ENCODE measurements at places on chromosomes 16 and 17.

DNA sequence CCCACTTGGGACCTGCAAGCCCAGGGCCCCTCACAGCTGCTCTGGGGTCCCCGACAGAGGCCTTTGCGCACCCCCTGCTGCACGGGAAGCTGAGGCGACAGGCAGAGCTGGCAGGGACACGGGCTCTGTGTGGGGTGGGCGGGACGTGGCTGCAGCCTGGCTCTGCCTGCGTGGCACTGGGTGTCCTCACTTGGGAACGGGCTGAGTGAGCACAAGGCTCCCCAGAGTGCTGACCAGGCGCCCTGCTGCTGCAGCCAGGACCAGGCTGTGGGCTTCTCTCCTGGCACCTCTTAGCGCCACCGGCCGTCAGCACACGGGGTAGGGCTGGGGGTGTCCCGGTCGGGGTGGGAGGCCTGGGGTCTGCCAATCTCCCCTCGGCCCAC is 6.6 kb downstream of the C1QTNF8 start:
- no peak for DNase-seq

DNA sequence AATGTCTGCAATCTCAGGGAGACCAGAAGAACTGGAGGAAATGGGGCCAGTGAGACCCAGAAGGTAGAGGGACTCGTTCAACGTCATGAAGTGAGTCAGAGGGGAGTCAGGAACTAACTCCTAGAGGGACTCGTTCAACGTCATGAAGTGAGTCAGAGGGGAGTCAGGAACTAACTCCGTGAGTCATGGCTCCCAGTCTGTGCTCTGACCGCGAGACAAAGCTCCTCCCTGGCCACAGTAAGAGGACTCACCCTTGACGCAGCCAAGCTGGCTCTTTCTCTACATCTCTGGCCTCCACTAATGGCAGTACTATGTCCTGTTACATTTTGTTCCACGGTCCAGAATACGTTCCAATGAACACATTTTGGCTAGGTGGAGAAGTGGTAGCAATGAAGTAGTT is 902.5 kb downstream of the KCNJ2 start:
- DNase-seq, result no peak

DNA sequence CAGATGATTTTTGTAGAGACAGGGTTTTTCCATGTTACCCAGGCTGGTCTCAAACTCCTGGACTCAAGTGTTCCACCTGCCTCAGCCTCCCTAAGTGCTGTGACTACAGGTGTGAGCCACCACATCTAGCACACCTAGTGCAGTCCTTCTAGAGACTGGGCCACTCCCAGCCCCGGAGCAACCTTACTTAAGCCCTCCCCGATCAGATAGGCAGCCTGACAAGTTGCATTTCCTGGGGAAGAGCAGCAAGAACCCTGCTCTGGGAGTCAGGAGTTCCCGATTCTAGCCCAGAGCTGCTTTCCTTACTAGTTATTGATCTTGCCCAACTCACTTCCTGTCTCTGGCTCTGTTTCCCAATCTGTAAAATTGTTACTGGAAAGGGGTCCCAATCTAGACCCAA is 7.0 kb upstream of the NAGLU start:
- no peak for DNase-seq

DNA sequence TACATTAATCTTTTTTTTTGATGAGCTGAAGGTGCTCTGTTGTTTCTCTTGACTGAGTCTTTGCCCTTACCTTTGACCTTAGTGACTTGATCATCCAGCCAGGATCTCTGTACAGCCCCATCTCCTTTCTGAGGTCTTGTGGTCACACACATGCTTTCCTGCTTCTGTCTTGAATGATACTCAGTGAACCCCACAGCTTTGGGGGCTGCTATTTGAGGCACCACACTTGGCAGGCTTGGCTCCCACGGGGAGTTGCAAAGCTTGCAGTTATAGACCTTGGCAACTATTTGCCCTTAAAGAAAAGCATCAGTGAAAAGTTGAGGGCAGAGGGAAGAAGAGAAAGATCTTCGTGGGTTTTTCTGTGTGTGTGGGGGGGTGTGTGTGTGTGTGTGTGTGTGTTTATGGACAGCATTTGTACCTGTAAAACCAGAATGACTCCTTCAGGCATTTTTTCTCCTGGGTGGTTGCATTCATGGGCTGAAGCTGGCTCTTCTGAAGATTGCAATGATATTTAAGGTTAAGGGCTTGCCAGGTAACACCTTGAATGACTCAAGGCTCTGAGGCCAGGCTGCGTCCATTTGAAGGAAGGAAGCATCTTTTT is 101.6 kb downstream of the MSI2 start:
- DNase-seq, result no peak

GRCh38 chr16:79250502-79251098 is 349.9 kb downstream of the MAF start:
- no peak for DNase-seq

DNA sequence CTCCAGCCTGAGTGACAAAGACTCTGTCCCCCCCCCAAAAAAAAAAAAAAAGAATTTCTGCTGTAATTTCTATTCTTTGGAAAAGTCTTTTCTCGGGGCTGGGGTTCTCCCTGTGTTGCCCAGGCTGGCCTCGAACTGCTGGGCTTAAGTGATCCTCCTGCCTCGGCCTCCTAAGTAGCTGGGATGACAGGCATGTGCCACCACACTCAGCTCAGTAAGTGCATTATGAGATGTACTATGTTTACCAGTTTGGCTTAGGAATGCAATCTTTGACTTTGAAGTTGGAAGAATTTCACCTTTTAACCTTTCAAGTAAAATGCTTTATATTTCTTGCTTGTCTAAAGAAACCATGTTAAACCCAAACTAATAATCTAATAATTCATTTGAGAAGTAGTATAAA is 28.0 kb upstream of the ADCY7 start:
- DNase-seq, result no peak

GRCh38 chr17:57136355-57136754 is 51.3 kb downstream of the AKAP1 start:
- no peak for DNase-seq

DNA sequence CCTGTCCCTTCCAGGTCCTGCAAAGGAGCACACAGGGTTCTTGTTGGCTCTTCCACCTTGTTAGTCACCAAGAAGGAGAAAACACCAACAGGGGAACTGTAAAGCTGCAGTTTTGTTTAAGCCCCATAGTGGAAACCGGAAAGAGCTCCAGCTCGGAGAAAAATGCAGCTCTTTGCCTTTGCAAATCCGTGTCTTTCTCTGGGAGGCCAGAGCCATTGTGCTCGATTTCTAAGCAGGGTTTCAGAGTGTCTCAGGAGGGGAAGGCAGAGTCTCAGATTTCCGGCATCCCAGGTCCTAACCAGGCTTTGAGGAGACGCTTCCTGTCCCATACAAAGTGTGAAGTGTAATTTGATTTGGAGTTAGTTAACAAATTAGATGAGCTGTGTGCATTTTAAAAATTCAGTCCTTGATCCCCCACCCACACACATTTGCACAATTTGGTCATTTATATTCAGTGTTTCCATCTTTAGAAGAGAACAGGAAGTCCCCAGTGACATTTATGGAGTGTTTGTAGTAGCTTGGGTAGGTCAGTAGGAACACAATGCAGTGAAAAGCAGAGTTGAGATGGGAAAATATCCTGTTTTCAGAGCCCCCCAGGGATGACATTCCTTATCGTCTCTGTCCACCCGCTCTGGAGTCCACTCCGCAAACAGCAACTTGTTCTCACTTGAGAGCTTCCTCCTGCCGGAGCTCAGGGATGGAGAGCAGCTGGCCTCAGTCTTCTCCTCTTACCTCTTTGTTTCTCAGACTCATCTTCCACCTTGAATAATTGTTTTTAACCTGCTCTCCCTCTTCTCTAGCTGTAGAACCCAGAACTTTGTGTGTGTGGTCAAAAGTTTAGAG is 331.9 kb downstream of the SEC14L1 start:
- DNase-seq, result no peak

DNA sequence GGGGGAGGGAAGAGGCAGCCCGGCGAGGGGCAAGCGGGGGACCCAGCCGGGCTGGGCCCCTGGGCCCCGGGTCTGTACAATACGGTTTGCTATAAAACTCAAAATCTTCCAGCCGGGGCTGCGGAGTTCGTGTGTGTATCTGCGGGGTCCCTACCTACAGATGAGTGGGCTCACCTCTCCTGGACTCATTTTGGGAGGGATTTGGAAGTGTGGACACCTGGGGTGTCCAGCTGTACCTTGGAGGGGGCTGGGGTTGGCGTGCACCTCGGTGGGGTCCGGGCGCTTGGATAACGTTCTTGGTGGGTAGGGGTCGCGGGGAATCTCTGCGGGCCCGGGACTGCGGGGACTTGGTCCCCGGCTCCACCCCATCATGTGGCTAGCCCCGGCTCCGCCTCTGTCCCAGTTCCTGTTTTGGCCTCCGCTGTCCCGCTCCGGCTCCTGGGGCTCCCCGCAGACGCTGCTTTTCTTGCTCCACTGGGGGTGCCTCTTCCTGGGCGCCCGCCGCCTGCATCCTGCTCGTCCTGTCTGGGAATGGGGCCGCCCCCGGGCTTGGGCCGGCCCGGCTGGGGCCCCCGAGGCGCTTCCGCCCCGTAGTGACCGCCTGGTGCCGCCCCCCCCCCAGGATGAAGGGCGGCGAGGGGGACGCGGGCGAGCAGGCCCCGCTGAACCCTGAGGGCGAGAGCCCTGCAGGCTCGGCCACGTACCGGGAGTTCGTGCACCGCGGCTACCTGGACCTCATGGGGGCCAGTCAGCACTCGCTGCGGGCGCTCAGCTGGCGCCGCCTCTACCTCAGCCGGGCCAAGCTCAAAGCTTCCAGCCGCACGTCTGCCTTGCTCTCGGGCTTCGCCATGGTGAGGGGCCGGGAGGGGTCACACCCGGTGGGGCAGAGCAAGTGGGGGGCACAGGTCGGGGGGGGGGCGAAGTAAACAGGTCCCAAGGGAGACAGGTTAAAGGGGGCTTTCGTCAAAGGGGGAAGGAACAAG is at the start of gene ORAI3:
Gene ORAI3 (plus strand): TSS at position 402 of the 983 bp plus-strand sequence. CDS start 222 bp downstream, at position 624.
- no peak for DNase-seq

GRCh38 chr16:4067262-4068001 is 48.8 kb downstream of the ADCY9 start:
- no peak for DNase-seq

- no peak for DNase-seq
Observed at GRCh38 chr17:80559825-80560251, 15.2 kb downstream of the RPTOR start.

- no peak for DNase-seq
Observed at GRCh38 chr17:50426814-50427787, 1.1 kb downstream of the ACSF2 start.

DNA sequence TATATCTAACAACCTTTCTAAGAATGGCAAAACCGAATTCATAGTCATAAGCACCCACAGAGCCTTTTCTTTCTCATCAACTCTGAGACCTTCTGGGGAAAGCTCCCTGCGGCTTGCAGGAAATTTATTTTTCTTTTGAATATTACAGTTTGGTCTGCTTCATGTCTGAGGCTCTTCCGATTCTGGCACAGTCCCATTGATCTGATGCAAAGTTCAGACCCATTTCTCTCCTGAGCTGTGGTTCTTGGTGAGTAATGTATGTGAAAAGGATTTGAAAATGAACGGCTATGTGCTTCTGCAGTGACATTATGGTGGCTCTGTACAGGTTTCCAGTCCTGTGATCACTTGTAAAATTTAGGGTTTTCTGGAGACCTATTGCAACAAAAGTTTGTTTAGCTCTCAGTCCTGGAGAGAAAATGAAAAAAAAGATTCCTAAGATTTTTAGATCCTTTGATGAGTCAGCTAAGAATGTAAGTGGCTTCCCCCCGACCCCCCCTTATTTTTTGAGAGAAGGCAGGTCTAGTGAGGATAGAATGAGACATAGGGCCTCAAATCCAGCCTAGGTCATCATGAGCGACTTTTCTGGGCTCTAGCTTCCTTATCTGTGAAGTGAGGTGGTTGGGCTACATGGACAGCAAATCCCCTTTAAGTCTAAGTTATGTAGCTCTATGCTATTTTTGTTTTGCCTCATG is 4.6 kb downstream of the GAN start:
- DNase-seq, result no peak

GRCh38 chr16:49867796-49868668 is 12.1 kb upstream of the ZNF423 start:
- DNase-seq, result no peak

DNA sequence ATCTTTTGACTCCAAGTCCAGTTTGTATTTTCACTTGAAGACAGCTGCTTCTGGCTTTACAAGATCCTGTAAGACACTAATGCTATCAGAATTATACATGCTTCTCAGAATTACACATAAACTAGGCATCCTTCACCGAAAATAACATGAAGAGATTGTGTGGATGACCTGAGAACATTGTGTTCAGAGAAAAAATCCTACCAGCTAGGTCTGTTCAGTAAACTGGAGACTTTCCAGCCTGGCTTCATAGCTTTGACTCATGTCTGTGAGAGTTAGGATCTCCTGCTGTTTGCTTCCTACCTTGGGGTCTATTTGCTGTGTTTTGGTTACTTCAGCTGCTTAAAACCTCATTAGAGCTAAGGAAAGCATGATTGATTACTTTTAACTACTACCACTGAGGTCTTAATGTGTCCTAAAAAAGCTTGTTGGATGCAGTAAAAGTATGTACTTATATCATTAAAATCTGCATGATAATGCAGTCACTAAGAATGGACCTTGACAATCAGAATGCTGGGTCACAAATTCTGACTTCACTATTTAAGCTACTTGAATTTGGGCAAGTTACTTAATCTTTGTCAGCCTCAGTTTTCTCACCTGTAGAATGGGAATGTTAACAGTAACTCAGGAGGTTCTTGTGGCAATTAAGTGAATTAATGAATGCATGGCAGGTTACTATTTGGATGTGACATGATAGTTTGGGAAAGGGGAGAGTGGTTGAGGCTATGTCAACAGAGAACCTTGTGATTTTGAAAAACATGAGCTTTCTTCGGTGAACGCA is 8.0 kb upstream of the MYH13 start:
- no peak for DNase-seq

GRCh38 chr16:73951481-73951880 is 345.1 kb upstream of the PSMD7 start:
- DNase-seq, result no peak

- no peak for DNase-seq
Observed at GRCh38 chr17:49224997-49225337, 5.6 kb downstream of the PHOSPHO1 start.

- DNase-seq, result peak; percentile 73
Observed at GRCh38 chr17:79777894-79778503, at the start of gene CBX2. Gene CBX2 (plus strand): TSS chr17:79778148. CDS start chr17:79778236, 88 bp downstream.

DNA sequence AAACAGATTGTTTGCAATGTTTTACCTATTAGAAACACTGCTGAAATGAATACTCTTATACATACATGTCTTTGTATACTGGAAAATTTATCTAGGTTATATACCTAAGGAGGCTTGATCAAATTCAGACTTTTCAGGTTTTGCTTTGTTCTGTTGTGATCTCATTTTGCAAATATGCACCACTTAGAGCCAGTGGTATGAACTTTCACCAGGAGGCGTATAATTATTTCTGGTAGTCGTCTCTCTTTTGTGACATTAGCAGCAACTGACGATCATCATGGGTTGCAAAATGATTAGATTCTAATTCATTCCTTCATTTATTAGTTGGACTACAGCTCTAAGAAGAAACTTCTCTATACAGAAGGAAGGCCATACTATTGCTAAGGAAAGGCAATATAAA is 26.9 kb downstream of the AP1G1 start:
- DNase-seq, result no peak

- DNase-seq, result no peak
Observed at GRCh38 chr16:8572063-8572918, 18.0 kb downstream of the TMEM114 start.

DNA sequence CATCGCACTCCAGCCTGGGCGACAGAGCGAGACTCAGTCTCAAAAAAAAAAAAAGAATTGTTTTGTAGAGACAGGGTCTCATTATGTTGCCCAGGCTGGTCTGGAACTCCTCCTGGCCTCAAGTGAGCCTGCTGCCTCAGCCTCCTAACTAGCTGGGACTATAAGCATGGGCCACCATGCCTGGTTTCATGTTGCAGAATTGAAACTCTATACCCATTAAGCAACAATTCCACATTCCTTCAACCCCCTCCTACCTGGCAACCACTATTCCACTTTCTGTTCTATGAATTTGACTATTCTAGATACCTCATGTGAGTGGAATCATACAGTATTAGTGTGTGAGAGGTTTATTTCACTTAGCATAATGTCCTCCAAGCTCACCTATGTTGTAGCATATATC is 24.5 kb downstream of the RNF135 start:
- DNase-seq, result no peak

Data from T-helper 9 cell (primary cell).